Right cardiac atrium (tissue), 5 donors: ENCODE measurements at places on chromosomes 3 and 15.

DNA sequence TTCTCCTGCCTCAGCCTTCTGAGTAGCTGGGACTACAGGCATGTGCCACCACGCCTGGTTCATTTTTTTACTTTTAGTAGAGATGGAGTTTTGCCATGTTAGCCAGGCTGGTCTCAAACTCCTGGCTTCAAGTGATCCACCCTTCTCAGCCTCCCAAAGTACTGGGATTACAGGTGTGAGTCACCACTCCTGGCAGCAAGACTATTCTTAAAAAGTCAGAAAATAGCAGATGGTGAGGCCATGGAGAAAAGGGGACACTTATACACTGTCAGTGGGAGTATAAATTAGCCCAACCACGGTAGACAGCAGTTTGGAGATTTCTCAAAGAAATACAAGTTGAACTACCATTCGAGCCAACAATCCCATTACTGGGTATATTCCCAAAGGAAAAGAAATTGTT, 603.3 kb upstream of the TBL1XR1 start:
- no peak for DNase-seq

- peak; percentile 92 for DNase-seq
Observed at GRCh38 chr3:71542521-71543370, 40.8 kb downstream of the FOXP1 start.

DNA sequence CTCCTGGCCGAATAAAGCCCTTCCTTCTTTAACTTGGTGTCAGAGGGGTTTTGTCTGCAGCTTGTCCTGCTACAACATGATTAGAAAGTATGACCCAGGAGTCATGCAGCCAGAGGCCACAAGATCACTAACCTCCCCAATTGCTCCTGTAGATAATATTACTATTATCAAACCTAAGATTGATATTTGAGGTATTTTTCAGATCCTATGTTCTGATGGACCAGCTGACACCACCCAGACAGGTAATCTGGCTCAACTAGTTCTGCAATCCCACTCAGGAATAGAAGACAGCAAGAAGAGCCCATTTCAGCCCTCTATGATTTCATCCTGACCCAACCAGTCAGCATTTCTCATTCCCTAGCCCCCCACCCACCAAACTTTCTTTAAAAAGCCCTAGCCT, 23.3 kb upstream of the LIMD1 start:
- DNase-seq = no peak

- DNase-seq = peak; percentile 30
Observed at GRCh38 chr15:81407718-81408117, 33.7 kb upstream of the TMC3 start.

DNA sequence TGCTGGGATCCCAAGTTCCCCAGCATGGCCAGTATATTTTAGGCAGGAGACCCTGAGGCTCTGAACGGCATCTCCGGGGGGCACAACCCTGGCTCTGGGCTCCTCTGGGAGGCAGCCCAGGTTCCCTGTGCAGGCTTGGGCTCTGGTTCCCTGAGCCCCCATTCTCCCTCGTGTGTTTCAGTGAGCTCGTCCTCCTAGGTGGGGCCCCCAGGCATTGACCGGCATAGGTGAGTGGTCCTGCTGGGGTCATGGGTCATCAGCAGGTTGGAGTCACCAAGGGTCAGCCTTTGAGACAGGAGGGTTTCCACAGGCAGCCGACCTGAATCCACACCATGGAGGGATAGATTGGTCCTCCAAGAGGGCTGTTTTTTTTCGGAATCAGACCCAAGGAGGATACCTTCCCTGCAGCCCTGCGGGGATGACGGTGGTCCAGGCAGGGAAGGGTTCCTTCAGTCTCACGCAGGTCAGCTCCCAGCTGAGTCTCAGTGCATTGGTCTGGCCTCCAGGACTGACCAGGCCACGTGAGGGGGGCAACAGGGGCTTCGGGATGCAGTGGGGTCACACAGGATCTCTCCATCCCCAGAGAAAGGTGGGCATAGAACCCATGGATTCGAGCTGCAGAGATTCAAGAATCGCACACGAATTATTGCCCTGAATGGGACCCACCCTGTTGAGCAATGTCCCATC, 226.0 kb downstream of the SNRPN start:
- peak; percentile 13 for DNase-seq
